ENCODE measurements at places on chromosomes 13 and 19.

DNA sequence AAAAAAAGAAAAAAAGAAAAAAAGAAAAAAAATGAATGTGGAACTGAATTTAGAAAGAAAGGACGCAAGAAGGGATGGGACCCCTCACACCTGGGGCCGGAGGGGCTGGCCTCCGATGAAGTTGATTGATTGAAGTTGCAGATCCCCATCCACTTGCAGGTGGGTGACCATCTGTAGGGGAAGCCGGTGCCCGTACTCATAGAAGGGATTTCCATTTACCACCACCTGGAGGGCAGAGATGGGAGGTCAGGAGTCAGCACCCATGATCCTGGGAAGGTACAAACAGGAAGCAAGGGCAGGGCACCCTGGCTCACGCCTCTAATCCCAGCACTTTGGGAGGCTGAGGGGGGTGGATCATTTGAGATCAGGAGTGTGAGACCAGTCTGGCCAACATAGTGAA, 6.4 kb downstream of the LGALS4 start:
- no peak for DNase-seq

- no peak for DNase-seq
Measured at GRCh38 chr13:100988921-100989320, 314.3 kb upstream of the TMTC4 start.

DNA sequence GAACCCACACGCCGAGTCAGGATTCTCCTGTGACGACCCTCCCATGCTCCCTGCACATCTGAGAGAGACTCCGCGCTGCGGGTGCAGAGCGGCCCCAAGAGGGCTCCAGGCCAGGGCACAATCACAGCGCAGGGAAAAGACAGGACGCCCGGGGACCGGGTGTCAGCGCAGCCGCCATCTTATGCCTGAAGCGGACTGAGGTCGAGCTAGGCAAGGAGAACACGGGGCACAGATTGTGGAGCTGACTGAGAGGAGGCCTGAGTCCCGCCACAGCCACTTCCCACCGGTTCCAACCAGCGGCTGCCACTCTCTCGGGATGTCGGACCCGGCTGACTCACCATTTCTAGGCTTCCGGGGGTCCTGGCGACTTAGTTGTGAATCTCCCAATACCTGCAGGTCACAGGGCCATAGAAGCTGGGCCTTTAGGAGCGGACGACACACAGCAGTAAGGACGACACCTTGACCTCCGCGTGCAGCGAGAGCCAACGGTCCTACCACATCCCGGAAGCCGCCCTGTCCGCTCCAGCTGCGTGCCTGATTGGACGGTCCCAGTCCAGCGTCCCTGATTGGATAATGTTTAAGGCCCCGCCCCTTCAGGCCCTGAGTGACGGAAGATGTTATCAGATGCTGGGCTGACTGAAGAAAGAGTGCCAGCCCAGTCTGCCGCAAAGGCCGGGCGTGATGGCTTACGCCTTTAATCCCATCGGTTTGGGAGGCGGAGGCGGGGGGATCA, at the start of gene ZNF728:
TSS of gene ZNF728 (minus strand) at position 487 of the 733 bp plus-strand sequence. CDS start at position 341, 146 bp downstream.
- DNase-seq = no peak

GRCh38 chr13:59304596-59304995, 859.1 kb downstream of the DIAPH3 start:
- DNase-seq = no peak

GRCh38 chr19:2255982-2256685, at the start of gene JSRP1:
Gene JSRP1 (minus strand): TSS chr19:2256417. CDS start chr19:2255314, 1,103 bp downstream.
- no peak for DNase-seq

DNA sequence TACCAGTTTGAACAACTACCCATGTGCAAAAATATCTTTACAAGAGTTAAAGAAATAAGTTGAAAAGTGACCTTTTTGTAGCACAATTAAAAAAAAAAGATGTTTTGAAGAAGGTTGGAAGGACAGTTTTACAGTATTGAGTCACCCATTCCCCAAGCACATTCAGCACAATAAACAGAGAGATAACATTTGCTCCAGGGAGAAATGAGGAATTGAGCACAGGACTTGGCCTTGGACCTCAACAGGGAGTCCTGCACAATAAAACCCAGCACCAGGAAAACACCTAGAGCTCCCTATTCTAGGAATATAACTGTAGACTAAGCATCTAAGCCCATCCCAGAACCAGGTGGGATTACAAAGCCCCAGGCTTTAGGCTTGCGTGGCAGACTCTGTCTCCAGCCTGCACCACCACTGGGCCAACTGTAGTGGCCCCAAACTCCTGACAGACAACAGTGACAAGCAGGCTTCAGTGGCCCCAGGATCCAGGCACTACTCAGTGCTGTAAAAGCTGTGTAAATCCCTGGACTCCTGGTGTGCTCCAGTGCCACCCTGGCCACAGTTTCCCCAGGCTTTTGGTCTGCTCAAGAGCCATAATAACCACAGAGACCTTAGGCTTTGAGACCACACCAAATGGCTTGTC, 857.2 kb downstream of the SLITRK1 start:
- DNase-seq = no peak

DNA sequence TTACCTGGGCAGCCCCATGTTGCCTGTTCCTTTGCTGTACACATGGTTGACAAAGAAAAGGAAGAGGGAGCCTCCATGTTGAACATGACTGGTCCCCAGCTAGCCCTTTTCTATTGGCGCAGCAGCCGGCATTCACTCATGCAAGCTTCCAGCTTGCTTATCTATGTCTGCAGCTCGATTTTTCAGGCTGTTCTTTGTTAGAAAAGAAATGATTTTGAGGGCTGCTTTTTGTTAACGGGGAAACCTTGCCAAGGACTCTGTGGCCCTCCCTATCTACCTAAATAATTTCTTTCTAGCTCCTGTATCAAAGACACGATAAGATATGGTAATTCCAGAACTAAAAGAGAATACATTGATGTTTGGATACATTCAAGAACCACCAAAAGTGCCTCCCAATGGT, 20.4 kb upstream of the ADGRE2 start:
- DNase-seq = no peak

DNA sequence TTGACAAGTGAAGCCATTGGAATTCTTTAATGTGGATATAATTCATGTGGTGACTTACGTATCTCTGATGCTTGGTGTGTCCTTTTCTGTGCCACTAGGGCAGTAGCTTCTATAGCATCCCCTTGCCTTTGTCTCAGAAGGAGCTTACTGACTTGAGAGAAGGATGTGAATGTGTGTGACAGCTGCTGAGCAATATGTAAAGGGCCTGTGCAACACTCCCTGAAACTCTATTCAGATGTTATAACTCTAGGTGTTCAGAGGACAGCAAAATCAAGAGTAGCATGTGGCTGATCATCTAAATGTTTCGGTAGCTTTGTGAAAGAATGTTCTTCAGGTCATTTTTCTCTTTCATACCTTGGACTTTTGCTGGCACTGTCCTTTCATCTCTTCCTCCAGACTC, 189.5 kb downstream of the LMO7 start:
- DNase-seq = no peak

DNA sequence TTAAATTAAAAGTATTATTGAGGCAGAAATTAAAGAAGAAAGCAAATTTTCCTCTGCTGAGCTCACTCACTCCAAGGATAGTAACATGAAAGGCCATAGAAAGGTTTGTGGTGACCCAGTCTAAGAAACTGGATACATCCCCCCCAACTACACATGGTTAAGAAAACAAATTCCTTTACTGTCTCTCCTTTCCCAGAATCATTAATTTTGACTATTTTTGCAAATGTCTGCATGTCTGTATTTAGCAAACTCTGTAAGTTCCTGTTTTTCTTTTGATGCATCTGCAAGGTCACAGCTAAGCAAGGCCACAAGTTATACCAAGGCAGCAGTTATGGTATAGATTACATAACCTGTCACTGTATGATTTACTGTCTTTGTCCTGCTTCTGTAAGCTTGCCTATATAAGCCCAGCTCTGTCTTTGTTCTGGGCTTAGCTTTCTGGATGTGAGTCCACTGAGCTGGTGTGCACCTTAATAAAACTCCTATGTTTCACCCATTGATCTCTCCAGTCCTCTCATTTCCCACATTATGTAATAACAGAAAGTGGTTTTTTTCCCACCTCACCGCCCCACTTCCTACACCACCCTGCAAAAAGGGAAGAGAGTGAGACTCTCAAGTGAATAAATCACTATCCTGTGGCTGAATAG, 8.5 kb upstream of the ZNF83 start:
- no peak for DNase-seq

DNA sequence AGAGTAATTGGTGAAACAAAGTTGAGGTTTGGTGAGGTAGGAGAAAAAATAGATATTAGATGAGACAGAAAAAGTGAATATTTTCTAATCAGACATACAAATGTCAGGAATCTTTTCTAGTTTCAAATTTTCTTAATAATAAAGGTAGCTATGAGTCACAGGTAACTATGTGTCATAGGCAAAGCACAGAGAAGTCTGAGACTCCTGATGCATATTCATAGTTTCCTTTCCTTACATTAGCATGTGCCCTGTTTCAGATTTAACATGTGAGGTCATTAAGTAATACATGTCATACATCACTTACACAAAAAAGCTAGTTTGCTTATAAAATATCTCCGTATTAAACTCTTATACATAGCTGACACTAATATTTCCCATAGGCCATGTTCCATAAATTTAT, 1141.3 kb upstream of the PCDH20 start:
- DNase-seq = no peak

- peak; percentile 38 for DNase-seq
Measured at GRCh38 chr13:27481766-27482165, 31.4 kb upstream of the MTIF3 start.

- DNase-seq = no peak
Measured at GRCh38 chr13:66509175-66509574, 721.0 kb downstream of the PCDH9 start.

DNA sequence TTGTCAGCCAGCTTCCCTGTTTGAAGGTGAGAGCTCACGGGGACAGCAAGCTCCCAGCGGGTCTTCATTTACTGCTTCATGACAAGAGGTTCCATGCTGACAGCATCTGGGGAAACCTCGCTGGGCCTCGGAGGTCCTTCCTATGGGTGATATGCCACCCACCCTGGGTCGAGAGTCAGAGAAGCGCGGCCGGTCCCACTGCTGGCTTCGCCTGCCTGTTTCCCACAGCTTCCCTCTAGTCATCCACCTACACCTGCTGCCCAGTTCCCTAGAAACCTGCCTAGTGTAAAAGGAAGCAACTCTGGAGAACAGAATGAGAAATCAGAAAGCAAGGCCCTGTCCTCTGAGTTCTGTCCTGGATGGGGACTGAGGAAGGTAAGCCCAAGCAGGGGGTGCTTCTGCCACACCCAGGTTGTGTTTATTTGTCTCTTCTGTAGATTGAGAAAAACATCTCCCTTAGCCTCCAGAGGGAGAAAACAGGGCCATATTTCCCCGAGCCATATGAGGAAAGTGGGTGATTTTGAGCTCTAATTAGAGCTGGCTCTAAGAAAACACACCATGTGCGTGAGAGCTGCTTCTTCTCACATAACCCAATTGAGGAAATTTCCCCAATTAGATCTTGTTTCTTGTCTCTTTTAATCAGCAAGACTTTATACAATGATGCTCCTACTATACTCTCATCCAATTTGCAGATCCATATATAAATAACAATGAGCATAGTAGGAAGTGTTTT, 504.3 kb downstream of the IRS2 start:
- DNase-seq = no peak

GRCh38 chr13:49399801-49400472, 43.9 kb downstream of the CAB39L start:
- DNase-seq = no peak

GRCh38 chr13:80037505-80037888, 303.4 kb downstream of the SPRY2 start:
- no peak for DNase-seq

- no peak for DNase-seq
Measured at GRCh38 chr13:92362717-92363116, 863.9 kb upstream of the GPC6 start.

GRCh38 chr19:30935146-30935545, 414.1 kb downstream of the TSHZ3 start:
- DNase-seq = no peak

DNA sequence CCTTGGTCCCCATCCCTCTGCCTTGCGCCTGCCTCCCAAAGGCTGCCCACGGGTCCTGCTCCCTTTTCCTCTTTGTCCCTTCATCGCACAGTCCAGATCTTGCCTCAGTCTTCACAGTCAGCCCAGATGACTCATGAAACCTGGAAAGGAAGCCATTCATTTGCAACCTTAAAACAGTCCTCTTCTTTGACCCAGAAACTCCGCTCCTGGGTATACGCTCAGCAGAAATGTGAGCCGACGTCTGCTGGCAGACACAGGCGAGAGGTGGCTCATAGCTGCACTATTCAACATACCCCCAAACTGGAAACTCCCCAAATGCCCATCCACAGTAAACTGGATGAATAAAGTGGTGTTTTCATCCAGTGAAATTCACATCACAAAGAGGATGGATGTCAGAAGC, 13.6 kb upstream of the PEPD start:
- DNase-seq = no peak

DNA sequence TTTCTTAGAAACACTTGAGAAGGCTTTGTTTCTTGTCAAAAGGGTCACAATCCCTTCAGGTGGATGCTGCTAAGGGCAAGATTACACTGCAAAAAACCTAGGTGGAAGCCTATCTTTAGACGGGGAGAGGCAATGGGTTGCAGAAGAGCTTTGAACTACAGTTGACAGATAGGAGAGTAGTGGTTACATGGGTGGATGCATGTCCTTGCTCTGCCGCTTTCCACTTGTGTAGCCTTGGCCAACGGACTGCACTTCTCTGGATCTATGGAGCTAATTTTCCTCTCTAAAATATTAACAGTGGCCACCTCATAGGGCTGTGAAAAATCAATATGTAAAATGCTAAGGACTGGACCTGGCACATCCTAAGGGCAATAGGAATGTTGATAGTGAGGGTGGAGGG, 980 bp downstream of the BCKDHA start:
- DNase-seq = no peak

- no peak for DNase-seq
Measured at GRCh38 chr13:75319254-75319653, 162.7 kb downstream of the TBC1D4 start.
